Fibroblast of gingiva (primary cell): ENCODE measurements at places on chromosomes 7 and 10.
A peak's percentile ranks its signal among the peaks of the same experiment; 100 is the strongest.

DNA sequence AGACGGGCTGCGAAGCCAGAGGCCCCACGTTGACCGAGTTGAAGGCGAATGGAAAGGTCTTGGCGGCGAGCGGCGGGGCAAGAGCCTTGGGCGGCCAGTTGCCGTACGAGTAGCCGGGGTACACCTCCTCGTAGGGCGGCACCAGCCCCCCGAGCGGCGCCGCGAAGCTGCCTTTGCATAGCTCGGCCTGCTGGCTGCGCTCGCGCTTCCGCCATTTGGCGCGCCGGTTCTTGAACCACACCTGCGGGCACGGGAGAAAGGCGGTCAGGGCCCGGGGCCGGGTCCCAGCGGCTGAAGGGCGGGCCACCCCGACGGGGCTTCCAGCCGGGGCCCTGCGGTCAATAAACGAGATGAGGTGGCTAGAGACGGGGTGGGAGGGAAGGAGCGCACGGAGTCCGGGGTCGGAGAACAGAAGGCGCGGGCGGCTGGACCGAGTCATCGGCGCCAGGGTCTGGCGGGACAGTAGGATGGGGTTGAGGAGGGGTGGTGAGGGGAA lies 4.8 kb downstream of the ELOVL3 start:
- no peak for DNase-seq

DNA sequence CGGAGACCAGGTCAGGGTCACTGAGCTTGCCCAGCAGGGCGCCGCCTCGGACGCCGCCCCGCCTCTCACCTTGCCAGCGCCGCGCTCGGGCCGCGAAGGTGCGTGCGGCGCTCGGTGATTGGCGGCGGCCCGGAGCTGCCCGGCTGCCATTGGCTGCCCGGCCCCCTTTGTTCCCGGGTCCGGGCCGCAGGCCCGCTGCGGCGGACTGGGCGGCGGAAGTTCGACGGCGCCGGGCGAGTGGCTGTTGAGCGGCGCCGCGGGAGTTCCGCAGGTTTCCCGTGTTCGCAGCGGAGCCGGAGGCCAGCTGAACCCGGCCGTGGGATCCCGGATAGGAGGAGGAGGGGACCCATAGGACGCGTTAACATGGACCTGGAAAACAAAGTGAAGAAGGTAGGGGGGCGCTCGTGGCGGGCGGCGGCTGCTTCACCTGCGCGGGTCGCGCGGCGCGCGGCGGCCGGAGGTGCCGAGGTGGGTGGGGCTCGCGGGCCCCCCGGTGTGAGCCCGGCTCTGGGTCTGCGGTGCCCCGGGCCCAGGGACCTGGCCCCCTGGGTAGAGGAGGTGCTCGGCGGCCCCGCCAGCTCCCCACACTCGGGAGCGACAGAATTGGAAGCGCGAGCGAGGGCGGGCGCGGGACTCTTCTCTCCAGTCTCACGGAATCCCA lies at the start of gene TES:
TES (plus strand) TSS at position 195 of the 661 bp plus-strand sequence; CDS start at position 364, 169 bp downstream.
- peak; percentile 22 for DNase-seq

- DNase-seq = no peak
Measured at GRCh38 chr10:21173802-21174714, 276.9 kb upstream of the NEBL start.

GRCh38 chr7:16060502-16060901 lies 360.8 kb downstream of the CRPPA start:
- peak; percentile 43 for DNase-seq

- no peak for DNase-seq
Measured at GRCh38 chr7:100413889-100414288, 14.6 kb downstream of the ZCWPW1 start.

GRCh38 chr7:19491821-19492452 lies 216.9 kb downstream of the POLR1F start:
- peak; percentile 35 for DNase-seq

DNA sequence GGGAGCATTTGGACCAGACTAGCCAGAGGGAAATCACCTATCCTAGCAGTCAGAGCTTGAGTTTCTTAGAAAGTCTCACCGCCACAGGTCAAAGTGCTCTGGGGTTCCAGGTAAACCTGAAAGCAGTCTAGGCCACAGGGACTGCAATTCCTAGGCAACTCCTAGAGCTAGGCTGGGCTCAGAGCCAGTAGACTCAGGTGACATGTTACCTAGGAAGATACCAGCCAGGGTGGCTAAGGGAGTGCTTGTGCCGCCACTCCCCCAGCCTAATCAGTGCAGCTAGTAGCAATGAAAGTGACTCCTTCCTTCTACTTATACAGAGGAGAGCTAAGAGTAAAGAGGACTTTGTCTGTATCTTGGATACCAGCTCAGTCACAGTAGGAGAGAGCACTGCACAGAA lies 348.7 kb upstream of the HPS1 start:
- no peak for DNase-seq

DNA sequence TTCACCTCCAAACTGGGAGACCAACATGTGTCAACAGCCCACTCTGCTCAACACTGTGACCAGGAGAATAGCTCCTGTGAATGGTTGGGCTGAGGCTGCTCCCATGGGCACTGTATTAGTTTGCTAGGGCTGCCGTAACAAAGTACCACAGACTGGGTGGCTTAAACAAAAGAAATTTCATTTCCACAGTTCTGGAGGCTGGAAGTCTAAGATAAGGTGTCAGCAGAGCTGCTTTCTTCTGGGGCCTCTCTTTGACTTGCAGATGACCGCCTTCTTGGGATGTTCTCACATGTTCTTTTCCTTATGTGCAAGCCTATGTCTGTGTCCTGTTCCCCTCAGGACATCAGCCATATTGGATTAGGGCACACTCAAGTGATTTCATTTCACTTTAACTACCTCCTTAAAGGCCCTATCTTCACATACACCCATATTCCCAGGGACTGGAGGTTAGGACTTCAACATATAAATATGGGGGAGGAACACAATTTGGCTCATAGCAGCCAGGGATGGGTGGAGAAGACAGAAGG lies 90.3 kb downstream of the CPED1 start:
- no peak for DNase-seq

DNA sequence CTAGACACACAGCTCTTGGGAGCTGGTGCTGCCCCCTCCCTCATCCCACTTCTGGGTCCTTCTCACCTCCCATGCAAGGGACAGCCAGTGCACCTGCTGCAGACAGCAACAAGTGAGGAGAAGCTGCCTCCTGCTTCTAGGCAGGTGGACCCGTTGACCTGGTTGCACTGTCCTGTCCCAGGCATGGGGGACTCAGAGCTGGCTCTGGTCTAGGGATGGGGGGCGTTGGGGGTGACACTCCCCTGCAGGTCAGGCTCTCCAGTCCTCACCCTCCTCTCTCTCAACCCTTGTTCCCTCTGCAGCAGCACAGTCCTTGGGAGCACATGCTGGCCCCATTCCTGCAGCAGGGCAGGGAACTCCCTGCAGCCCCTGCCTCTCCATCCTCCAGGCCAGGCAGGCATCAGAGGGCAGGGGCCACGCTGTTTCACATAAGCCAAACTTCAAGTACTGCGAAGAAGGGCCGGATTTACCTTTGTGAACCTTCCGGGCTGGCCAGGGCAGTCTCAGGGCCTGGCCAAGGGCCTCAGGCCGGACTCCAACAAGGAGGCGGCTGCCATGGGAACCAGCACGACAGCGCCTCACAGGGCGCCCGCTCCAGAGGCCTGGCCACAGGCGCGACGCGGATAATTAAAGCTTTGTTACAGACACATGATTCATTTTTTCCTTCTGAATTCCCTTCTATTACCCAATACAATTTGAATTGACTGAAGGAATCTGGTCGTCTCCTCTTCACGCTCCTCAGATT lies 48.5 kb downstream of the RASGEF1A start:
- peak; percentile 82 for DNase-seq

- DNase-seq = no peak
Measured at GRCh38 chr7:71639382-71640085, 507.6 kb downstream of the GALNT17 start.

- DNase-seq = no peak
Measured at GRCh38 chr7:128974241-128974934, 36.7 kb downstream of the IRF5 start.

GRCh38 chr10:110410329-110411046 lies 87.2 kb upstream of the DUSP5 start:
- peak; percentile 96 for DNase-seq

DNA sequence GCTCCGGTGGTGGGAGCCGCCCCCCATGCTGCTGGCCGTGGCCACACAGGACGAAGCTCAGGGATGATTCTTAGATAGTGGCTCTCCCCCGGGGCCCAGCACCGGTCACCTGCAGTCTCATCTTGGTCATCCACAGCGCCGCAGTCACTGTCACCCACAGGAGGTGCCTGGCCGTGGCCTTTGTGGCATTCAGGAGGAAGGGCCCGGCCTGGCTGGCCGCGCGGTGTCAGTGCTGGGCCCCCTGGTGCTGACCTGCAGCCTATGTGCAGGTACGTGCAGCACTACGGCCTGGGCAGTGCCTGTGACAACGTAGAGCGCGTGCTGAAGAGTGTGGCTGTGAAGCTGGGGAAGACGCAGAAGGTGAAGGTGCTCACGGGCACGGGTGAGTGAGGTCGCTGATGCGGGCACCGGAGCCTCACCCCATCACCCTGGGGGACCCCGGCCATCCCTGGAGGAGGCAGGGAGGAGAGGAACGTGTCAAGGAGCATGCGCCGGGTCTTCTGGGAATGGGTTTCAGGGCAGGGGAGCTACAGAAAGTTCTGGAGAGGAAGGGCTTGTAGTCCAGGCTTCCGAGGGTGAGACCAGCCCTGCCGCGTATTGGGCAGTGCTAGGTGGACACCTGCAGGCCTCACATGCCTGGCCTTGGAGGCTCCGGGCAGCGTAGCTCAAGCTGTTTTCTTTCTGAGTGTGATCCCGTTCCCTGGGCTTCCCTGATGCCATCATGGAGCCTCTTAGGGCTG lies 5.0 kb downstream of the SPRN start:
- DNase-seq = no peak

GRCh38 chr10:74585231-74586087 lies 240.9 kb upstream of the KAT6B start:
- DNase-seq = peak; percentile 70

GRCh38 chr10:71974489-71975021 lies 10.4 kb downstream of the CHST3 start:
- peak; percentile 89 for DNase-seq

DNA sequence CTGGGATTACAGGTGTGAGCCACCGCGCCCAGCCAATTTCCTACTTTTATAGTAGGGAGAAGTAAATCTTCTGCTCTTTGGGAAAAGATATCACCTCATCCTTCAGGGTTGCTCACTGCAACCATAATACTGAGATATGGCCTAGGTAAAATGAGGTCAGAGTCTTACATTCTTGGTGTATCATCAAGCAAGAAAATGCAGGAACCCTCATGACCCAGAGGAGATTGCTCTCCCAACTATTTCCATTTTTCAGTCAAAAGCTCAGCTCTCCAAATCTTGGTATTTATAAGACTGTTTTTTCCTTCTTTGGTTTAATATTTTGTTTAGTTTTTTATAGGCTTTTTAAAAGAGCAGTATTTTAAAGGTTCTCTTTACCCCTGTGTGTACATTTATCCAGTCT lies 20.9 kb upstream of the PHYHIPL start:
- no peak for DNase-seq

- no peak for DNase-seq
Measured at GRCh38 chr7:156004265-156005201, 192.3 kb upstream of the SHH start.

DNA sequence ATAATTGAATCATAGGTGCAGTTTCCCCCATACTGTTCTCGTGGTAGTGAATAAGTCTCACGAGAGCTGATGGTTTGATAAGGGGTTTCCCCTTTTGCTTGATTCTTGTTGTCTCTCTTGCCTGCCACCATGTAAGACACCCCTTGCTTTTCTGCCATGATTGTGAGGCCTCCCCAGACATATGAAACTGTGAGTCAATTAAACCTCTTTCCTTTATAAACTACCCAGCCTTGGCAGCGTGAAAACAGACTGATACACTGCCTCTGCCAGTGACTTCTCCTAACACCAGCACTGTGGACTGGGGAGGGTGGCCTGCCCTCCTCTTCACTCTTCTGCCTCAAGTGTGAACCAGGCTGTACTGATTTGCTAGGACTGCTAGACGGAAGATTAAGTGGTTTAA lies 108.6 kb downstream of the RAB11FIP2 start:
- no peak for DNase-seq

GRCh38 chr10:96747734-96748550 lies 27.6 kb upstream of the PIK3AP1 start:
- no peak for DNase-seq

- DNase-seq = no peak
Measured at GRCh38 chr10:10292501-10292900, 725.2 kb upstream of the CELF2 start.

DNA sequence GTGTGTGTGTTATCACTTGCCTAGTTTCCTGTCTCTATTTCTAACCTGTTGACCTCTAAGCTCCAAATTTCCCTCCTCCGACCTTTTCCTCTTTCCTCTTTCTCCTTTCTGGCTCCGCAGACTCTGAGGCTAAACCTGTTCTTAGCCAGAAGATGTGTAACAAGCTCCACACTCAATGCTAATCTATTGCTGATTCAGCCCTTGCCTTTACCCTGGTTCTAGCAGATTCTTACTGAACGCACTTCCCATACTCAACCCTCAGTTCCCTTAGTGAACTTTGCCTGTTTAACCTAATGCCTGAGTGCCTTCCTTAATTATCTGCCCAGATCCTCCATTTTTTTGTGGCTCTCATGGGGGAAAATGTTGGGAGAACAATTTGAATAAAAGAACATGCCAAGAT lies 30.0 kb upstream of the SGMS1 start:
- no peak for DNase-seq

DNA sequence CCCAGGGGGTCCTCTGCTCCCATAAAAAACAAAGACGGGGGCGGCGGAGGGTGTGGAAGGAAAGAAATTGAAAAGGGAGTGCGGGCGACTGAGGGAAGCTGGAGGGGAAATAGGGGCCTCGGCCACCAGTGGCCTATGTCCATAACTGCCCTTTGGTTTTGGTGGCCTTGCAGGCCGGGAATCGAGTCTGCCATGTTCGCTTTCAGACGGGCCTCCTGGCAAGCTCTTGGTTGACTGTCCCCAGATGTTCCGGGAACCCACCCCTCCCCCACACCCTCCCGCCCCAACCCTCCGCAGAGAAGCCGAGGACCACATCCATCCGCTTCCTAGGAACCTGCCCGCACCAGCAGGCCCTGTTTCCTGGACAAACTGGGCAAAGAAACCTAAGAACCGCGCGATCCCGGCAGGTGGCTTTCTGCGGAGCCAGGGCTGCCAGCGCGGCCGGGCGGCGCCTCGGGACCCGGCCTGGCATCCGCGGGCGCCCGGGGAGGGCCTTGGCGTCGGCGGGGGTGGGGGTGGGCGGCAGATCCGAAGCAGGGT lies 20.0 kb upstream of the GATA3 start:
- no peak for DNase-seq

GRCh38 chr7:107474104-107474521 lies 4.3 kb downstream of the GPR22 start:
- DNase-seq = no peak

DNA sequence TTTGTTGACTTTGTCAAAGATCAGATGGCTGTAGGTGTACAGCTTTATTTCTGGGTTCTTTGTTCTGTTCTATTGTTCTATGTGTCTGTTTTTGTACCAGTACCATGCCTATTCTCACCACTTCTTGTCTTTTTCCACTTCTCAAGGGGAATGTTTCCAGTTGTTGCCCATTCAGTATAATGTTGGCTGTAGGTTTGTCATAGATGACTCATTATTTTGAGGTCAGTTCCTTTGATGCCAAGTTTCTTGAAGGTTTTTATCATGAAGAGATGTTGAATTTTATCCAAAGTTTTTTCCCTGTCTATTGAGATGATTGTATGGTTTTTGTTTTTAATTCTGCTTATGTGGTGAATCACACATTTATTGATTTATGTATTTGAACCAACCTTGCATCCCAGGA lies 216.7 kb upstream of the RNF32 start:
- DNase-seq = no peak
